ENCODE measurements at places on chromosomes 7 and 10.

DNA sequence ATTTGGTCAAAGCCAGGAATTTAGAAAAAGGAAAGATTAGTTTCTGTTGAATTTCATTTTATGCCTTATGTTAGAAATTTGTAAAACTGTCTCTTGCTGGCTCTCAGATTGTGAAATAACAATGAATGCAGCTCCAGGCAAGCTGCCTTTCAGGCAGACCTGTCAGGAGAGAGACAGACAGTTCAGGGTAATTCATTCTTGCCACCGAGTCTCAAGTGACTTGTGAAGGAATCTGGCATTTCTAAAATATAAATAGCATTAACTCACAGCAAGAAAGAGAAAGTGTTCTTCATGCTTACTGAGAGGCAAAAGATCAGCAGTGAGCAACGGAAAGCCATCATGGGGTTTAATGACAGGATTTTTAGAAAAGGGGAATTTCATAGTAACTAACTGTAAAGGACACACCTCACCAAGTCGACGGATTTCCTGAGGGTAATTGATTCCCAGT is 442.3 kb upstream of the AKR1E2 start:
- no peak for DNase-seq

DNA sequence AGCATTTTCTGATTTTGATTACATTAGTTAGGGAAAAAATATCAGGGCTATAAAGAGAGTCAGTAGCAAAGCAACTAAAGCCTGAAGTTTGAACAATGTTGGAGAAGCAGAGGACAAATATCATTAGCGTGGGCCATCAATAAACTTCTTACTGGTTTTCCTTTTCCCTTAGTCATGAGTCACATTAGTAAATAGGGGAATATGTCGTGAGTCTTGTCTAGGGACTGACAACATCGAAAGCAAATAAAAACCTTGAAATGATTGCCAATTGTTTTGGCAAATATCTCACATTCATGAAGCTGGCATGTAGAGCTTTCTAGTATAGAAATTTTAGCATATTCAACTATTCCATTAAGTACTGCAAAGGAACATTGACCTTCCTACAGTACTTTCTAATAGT is 806.0 kb upstream of the SORCS1 start:
- no peak for DNase-seq

DNA sequence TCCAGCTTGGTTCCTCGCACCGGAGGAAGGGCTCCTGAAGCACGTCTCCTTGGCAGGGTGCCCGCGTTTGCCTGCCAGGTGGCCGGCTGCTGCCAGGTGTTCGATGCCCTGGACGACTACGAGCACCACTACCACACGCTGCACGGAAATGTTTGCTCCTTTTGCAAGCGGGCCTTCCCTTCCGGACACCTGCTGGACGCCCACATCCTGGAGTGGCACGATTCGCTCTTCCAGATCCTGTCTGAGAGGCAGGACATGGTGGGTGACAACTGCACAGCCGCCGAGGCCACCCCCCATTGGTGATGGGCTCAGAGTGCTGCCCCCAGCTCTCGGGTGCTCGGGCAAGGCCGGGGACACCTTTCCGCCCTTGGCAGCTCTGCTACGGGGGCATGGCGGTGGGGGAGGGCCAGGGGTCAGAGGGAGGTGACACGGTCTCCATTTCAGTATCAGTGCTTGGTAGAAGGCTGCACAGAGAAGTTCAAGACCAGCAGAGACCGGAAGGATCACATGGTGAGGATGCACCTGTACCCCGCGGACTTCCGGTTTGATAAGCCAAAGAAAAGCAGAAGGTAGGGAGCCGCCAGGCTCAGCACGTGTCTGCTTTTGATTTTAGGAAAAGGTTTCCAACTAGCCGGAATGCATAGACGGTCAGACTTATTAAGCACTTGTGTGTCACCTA is 1.1 kb downstream of the ZNF511 start:
- DNase-seq, result no peak

- no peak for DNase-seq
These were observed 193.2 kb downstream of the GALNT17 start for GRCh38 chr7:71325151-71325550.
